ENCODE measurements at places on chromosomes 6 and 20.

DNA sequence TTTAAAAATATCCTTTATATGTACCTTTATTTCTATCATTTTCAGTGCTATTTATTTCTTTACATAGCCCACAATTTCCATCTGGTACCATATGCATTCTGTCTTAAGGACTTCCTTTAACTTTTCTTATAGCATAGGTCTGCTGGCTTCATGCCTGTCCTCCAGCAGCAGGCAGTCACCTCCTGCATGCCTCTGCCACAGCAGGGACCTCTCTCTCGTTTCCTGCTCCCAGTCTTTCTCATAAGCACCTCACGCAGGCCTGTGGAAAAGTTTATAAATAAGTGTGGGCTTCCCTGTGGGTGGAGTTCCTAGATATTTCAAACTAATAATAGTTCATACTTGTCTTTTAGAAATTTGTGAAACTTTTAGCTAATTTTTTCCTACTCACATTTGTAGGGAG, 133.9 kb downstream of the KCNQ5 start:
- no peak for DNase-seq

DNA sequence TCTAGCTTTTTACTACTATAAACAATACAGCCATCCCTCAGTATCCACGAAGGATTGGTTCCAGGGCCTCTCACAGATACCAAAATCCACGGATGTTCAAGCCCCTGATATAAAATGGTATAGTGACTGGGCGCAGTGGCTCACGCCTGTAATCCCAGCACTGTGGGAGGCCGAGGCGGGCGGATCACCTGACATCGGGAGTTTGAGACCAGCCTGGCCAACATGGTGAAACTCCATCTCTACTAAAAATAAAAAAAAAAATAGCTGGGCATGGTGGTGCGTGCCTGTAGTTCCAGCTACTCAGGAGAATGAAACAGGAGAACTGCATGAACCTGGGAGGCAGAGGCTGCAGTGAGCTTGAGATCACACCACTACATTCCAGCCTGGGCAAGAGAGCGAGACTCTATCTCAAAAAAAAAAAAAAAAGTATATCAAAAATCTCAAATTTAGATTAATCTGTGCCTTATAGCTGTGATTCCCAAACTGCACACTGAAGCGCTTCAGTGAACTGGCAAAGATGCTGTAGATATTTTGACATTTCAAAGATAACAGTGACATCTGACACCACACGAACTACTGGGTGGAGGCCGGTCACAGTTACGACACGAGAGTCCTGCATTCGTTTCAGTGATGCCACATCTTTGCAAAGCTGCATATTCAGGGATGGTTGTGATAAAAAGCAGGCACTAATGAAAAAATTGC, 38.3 kb downstream of the MRS2 start:
- no peak for DNase-seq

DNA sequence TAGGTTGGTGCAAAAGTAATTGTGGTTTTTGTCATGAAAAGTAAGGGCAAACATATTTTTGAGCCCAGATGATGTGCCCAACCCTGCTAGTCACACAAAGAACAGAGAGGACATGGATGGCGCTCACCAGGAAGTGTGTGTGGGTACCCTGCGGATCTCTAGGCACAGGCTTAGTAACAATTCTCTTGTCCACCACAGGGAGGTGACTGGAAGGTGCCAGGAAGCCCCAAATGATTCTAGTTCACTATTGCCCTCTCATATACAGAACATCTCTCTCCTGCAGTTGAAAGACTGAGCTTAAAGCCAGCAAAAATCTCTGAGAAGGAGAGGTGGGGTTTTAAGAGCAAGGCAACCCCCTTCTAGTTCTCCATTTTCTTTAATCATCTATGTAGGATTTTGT, 272.1 kb upstream of the TAB2 start:
- DNase-seq, result no peak

- peak; percentile 24 for DNase-seq
Measured at GRCh38 chr20:2524709-2525506, 11.5 kb upstream of the TMC2 start.

GRCh38 chr20:3173610-3174441, 477 bp upstream of the LZTS3 start:
- peak; percentile 86 for DNase-seq

All from suppressor macrophage treated with lipopolysaccharide for 1 hour (primary cell).